ENCODE measurements at places on chromosomes 13 and 19.

- no peak for DNase-seq
Observed at GRCh38 chr19:9705836-9706235, 30.9 kb upstream of the ZNF562 start.

DNA sequence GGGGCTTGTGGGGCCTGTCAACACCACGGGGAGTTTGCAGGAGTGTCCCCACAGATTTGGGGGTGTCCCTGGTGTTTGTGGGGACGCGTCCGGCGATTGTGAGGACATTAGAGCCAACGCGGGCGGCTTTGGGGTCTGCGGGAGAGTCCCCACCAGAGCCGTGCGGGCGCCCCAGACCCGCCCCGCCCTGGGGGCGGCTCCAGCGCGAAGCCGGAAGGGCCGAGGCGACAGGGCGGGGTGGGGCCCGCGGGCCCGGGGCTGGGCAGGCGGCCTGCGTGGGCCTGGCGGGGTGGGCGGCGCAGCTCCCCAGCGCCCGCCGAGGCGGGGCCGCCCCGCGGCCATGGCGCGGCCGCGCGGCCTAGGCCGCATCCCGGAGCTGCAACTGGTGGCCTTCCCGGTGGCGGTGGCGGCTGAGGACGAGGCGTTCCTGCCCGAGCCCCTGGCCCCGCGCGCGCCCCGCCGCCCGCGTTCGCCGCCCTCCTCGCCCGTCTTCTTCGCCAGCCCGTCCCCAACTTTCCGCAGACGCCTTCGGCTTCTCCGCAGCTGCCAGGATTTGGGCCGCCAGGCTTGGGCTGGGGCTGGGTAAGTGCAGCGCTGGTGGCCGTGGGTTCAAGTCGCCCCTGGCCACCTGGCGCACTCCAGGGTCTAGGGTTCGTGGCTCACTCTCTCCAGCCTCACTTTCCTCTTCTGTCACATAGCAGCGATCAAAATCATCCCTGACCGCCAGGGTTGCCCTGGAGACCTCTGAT is 10.3 kb downstream of the PDE4A start:
- DNase-seq: no peak

- no peak for DNase-seq
Observed at GRCh38 chr13:19155321-19155861, 26.2 kb downstream of the TUBA3C start.

GRCh38 chr19:50318438-50318837 is 10.7 kb downstream of the KCNC3 start:
- DNase-seq: no peak

GRCh38 chr19:13430790-13431582 is 75.3 kb downstream of the CACNA1A start:
- peak; percentile 13 for DNase-seq

GRCh38 chr19:20151617-20152145 is 15.3 kb upstream of the ZNF486 start:
- no peak for DNase-seq

GRCh38 chr13:94701313-94702180 is 10.8 kb downstream of the SOX21 start:
- no peak for DNase-seq

DNA sequence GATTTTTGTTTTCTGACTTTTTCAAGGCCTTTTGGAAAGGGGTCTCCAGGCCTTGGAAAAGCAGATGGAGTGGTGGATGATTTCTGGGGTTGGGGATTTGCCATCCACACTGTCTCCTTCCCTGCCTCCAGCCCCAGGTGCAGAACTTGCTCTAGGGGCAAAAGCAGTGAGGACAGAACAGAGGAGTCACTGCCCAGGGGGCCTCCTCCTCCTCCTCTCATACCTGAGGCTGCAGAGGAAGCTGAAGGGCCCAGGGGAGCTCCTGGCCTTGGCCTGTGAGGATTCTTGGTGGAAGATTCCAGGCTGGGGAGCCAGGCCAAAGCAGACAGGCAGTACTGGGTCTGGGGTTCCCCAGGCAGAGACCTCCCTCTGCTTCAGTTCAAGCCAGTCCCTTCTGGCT is 52.3 kb upstream of the URI1 start:
- no peak for DNase-seq

DNA sequence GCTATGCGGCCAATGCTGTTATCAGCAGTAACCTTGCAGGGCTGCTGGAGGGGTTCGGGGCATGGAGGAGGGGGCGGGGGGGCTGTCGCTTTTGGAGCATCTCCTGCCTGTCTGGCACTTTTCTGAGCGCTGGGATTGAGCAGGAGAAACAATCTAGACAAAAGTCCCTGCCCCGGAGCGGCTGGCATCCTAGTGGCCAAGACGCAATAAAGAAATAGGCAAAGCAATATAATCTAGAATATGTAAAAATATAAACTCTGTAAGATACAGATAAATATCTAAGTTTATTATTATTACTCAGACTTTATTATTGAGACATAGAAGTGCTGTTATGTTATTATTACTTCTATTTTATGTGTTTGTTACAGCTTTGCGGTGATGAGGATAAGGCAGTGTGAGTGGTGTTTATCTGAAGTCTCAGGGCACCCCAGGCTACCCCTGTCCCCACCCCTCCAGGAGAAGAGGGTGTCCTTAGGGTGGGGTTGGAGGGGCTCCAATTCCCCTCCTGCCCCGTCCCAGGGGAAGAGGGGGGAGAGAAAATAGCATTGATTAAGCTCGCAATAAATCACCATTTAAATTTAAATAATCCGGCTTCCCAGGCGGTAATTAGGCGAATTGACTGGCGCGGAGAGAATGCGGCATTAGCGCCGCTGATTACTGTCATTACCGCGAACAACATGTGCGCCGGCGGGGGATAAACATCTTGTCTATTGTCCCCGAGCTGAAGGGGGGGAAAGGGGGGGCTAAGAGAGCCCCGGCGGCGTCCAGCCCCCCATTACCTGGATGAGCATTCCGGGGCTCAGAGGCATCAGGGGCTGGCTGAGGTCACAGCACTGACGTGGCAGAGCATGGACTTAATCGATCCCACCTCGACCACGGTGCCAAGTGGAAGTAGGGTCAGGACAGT is 3.2 kb downstream of the NPAS1 start:
- no peak for DNase-seq

DNA sequence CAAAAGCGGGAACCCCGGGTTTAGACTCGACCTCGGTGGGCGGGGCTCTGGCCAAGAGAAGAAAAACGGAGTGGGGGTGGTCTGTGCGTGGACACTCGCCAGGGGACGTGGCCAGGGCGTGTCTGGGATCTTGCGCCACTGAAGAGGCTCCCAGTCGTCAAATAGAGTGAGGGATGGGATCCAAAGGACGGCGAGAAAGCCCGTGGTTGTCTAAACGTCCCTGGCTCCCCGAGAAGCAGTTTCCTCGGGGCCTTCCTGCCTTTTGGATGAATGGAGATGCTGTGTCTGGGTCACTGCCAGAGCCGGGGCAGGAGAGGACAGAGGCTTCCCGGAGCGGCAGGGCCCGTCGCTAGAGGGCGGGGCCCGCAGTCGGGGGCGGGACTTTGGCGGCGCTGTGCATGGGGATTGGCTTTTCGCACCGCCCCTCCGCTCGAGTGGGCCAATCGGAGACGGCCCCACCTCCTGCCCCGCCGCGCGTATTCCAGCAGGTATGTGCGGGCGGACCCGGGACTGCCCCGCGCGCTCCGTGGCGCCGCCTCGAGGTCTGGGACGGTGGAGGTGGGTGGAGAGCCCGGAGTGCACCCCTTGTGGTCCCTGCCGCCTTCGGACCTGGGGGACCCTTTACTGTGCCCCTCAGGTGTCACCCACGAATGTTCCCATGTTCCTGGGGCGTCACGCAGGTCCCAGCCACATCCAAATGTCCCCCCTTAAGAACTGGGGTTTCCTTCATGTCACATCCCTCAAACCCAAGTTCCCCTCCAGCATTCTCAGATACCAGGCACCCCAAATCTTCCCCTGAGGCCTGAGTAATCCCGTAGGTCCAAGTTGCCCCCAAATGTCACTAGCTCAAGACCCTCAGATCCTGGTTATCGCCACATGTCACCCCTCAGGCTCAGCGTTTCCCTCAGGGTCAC is 38.3 kb downstream of the ZSWIM4 start:
- DNase-seq: peak; percentile 87

- no peak for DNase-seq
Observed at GRCh38 chr19:40933025-40933424, 51.0 kb upstream of the CYP2A7 start.

DNA sequence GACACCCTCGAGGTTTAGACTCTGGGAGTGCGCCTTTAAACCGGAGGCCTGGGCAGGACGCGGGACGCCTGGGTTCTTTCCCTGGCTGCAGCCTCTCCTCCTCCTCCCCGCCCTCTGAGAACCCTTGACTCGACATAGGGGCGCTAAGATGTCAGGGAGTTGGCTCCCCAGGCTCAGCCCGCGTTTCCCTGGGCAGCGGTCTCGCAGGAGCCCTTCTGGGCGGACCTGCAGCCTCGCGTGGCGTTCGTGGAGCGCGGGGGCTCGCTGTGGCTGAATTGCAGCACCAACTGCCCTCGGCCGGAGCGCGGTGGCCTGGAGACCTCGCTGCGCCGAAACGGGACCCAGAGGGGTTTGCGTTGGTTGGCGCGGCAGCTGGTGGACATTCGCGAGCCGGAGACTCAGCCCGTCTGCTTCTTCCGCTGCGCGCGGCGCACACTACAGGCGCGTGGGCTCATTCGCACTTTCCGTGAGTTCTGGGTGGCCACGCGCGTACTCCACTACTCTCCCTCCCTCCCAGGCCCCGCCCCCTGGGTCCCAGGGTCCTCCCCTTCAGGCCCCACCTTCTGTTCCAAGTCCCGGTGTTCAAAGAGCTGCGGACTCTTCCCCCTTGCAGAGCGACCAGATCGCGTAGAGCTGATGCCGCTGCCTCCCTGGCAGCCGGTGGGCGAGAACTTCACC is 1.3 kb downstream of the ICAM5 start:
- DNase-seq: peak; percentile 35

DNA sequence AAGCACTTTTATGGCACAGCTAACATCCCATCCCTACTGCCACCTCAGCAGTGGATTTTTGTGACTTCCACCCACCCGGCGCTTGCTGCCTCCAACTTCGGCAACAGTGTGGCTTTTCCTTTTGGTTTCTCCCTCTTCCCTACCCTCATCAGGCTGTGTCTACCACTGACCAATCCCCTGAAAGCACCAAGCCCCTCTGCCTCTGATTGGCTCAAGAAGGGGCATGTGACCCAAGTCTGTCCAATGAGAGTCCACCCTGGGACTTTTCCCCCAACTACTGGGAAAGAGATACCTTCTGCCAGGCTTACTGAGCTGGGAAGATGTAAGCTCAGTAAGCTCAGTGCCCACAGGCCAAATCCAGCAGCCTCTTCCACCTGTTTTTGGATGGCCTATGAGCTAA is 5.8 kb downstream of the SMIM7 start:
- no peak for DNase-seq

- no peak for DNase-seq
Observed at GRCh38 chr19:1014161-1015060, 6.5 kb downstream of the TMEM259 start.

DNA sequence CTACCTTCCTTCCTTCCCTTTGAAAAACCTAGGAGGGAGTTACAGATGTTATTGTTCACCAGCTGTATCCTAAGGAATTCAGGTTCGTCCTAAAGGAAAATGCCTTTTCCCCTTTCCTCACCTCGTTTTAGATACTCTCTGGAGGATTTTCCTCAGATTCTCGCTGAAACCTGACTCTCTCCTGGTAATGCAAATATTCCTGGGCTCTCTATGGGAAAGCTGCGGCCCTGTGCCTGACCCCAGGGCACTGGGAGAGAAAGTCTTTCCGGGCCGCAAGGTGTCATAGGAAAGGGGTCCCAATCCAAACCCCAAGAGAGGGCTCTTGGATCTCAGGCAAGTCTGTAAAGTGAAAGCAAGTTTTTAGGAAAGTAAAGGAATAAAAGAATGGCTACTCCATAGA is 13.1 kb upstream of the OR1M1 start:
- DNase-seq: no peak

GRCh38 chr13:28413999-28414398 is 80.9 kb downstream of the FLT1 start:
- no peak for DNase-seq

DNA sequence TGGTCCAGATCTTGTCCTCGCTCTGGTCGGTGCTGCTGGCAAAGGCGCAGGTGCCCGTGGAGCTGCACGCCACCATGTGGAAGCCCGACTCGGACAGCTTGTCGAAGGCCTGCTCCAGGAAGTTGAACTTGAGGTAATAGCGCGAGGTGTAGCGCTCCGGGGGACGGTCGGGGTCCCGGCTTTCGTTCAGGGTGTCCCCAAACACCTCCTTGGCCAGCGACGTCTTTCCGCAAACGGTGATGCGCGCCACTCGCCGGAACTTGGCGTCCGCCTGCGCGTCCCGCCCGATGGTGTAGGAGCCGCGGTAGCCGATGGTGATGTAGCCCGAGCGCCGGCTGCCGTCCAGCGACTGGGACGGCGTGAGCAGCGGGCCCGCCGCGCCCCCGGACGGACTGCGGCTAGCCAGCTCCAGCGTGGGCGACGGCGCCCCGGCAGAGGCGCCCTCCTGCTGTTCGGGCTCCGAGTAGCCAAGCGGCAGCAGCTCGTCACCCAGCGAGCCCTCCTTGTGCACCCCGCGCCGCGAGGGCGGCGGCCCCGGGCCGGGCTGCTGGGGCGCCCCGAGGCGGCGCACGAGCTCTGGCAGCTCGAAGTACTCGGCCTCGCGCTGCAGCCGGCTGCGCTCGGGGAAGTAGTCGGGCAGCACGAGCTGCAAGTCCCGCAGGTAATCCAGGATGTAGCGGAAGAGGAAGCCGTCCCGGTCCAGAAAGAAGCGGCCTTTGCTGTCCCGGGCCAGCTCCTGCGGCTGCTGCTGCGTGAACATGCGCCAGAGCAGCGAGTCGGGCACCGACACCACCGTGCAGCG is 801 bp downstream of the KCTD12 start:
- DNase-seq: peak; percentile 61
